ENCODE measurements at places on chromosomes 7 and 10. TPM values are rescaled to one million over a fixed set of nuclear protein-coding genes. Genes with fewer than 3 reads are reported as not detected.

DNA sequence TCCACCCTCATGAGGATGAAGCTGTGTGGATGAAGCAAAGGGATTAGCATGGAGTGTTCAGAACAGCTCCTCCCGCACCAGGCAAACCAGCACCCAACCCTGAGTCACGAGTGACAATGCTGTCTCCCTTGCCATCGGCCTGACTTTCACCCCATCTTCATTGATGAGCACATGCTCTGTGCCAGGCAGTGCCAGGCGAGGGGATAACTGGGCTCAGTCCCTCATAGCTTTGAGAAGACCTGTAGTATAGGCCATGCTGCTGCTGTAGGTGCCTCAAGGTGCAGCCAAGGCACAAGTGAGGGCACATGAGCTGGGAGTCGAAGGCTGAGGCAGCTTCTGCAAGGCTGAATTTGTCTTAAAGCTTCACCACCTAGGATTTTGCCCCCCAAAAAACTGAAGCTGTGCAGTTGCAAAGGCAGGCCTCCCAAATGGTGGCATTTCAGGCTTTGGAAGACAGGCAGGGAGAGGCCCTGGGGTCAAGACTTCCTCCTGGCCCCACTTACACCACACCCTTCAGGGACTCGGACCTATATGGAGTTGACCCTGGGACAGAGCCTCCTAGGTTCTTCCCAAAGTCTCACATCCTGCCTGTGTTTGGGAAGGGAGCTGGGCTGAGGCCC lies 54.2 kb upstream of the GDF10 start:
- DNase-seq: no peak

GRCh38 chr10:9149134-9149533 lies 1094.6 kb downstream of the GATA3 start:
- DNase-seq: no peak

DNA sequence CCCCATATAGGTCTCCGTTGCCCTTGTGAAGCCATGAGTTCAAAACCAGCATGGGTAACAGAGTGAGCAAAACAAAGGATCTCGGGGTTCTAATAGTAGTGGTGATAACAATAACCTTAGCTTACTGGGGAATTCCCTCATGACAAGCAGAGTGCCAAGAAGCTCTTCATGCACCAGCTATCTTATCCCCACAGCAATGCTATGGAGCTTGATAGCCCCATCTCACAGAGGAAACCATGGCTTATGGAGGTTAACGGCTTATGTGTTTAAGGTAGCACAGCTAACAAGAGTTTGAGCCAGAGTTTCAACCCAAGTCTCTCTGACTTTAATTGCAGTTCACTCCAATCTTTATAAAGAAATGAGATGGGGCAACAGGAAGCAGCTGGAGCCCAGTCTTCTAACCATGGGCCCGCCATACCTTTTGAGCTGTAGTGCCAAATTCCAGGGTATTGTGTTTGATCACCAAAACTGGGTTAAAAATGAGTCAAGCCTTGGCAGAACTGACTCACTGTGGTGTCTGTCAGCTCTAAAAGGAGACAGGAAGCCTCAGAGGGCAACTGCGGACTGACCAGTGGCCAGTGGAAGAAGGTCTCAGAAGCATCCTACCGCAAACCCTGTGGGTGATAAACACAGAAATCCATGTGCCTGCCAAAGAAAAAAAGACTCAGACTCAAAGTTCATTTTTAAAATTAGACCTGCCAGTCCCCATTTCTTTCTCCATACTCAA lies 16.5 kb upstream of the PLAU start:
- peak; percentile 98 for DNase-seq

DNA sequence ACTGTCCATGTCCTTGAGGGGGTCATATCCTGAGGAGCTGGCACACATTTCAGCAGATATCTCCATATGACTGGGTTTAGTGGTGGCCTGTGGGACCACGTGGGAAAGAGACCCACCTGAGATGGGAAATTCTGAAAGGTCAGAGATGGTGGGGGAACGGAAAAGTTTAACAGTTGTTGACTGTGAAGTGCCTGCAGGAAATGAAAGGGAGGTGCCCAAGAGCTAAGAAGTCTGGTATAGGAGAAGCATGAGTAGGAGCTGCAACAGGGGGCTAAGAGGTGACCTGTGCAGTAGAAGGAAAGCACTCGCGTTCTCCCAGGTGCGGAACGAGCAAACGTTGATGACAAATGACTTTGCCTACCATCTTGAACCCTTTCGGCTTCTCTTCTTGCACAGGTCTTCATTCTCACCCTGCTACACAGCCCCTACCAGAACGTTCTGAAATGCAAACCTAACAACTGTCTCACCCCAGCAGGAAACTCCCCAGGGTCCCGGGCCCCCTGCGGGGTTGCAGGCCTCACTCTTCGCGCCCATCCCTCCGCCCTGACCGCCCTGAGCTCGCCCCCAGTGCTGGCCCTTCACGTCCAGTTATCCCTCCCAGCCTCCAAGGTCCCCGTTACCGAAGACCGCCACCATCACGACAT lies 9.8 kb upstream of the FXYD4 start:
- no peak for DNase-seq

GRCh38 chr7:94324380-94325121 lies 70.1 kb upstream of the COL1A2 start:
- no peak for DNase-seq

DNA sequence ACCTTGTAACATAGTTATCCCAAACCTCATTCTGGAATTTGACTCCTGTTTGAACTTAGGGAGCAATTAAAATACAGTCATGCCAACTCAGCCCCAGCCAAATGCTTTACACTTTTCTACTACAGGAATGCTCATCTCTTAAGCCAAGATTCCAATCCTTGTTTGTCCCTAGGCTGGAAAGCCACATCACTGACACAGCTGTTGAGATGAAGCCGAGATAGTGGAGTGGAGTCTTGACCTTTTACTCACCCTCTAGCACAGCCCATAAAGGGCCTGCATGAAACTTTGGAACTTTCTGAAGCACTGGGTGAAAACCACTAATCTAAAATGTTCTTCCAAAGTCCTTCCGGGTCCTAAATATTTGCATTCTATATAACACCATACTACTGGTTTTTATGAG lies 247.3 kb downstream of the ETV1 start:
- DNase-seq: peak; percentile 93

- no peak for DNase-seq
These were observed 1.8 kb upstream of the CEP41 start for GRCh38 chr7:130442601-130443000.

Gene OR2A42
- not detected for total RNA-seq

DNA sequence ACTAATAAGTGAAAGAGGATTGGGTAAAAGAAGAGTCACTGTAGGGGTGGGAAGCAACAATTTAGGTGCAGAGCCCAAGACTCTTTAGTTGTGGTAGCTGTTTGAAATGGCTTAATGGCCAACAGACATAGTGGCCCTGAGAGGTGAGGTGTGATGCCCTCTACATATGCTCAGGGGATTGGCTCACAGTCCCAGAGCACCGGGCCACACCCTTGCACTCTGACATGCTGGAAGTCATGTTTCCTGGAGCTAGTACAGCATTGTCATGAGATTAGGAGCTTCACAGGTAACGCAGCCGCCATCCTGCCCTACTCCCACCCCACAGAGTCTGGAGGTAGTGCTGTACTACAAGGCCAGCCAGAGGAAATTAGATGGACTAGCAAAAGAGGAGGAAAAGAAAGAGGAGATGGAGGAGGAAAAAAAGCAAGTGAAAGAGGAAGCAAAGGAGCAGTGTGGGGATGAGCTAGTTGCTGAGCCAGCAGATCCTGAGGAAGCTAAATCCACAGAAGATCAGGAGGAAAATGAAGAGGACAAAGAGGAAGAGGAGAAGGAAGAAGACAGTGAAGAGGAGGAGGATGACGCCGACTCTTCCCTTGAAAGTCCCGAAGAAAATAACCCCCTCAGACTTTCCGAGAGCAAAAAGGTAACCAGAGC lies 14.8 kb upstream of the FLNC start:
- no peak for DNase-seq

Gene TRUB1
- total RNA-seq: 63.4 TPM

- no peak for DNase-seq
These were observed 603.0 kb downstream of the PTPRN2 start for GRCh38 chr7:157984423-157985163.

- no peak for DNase-seq
These were observed 232.1 kb upstream of the NPVF start for GRCh38 chr7:25460433-25460832.

DNA sequence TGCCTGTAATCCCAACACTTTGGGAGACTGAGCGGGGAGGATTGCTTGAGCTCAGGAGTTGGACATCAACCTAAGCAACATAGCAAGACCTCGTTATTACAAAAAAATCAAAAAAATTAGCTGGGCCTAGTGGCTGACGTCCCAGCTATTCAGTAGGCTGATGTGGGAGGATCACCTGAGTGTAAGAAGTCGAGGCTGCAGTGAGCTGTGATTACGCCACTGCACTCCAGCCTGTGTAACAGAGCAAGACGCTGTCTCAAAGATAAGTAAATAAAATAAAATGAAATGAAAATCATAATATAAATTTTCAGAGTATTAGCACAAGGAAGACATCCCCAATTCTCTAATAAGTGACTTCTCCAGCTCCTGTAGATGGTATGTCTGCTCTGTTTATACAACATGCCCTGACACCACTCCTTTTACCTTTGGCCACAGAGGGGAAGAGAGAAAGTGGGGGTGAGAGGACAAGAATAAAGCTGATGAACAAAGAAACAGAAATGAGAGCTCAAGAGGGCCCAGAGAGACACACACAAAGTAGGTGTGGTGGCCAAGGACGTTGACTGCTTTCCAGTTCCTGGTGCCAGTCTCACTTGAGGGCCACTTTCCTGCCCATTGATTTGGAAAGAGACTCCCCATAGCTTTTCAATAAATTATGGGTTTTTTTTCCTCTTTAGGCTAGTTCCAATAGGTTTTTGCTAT lies 62.9 kb downstream of the PTTG1IP2 start:
- no peak for DNase-seq

Gene NRP1
- 134 TPM for total RNA-seq

DNA sequence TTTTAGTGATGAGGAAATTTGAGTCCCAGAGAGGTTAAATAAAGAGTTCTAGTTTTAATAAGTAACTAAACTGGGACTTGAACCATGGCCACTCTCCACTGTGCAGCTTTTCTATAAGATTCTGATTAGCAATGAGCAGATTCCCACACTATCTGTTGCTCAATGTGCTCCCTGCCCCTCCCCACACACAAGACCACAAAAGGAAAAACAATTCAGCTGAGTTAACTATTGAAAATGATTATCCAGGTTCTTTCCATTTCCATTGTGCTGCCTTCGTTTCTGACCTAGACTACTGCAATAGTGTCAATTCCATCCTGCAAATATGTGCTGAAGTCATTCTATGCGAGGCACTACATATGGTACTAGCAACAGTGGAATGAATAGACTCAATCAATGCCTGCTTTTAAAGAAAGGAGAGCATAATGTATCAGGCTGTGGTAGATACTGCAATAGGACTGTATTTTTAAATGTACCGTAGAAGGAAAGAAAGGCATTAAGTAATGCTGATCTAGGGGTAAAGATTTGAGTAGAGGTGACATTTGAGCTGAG lies 97.0 kb downstream of the SEMA3C start:
- DNase-seq: no peak

- no peak for DNase-seq
These were observed 36.8 kb downstream of the COL28A1 start for GRCh38 chr7:7498856-7499255.

DNA sequence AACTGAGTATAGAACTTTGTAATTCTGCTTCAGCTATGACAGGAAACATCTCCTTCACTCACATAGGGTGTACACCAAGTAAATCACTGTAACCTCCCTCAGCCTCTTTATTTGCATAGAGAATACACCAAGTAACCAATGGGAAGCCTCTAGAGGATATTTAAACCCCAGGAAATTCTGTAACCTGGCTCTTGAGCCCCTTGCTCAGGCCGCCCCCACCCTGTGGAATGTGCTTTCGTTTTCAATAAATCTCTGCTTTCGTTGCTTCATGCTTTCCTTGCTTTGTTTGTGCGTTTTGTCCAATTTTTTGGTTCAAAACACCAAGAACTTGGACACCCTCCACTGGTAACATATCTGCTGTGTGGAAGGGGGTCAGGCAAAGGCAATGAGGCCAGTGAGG lies 60.2 kb downstream of the CLRN3 start:
- DNase-seq: no peak

Gene PKD2L1
- not detected for total RNA-seq

- no peak for DNase-seq
These were observed 9.2 kb downstream of the IKZF5 start for GRCh38 chr10:122999347-122999746.

DNA sequence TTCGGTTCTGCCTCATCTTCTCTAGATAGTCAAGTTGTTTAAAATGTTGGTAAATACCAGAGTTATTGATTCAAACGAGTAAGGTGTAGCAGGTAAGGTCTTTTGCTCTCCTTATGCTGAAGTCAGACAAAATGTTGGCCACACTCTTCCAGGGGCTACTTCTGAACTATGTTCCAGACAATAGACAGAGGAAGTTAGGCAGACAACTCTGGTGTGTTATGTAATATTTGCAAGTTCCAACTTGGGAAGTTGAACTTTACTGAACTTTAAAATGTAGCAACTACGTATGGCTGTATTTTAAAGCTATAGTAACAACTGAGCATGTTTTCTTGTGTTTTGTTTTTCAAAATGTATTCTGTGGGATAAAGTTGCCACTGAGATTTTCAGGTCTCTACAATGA lies 125.7 kb upstream of the NEBL start:
- no peak for DNase-seq

Gene KCND2
- 0.53 TPM for total RNA-seq

DNA sequence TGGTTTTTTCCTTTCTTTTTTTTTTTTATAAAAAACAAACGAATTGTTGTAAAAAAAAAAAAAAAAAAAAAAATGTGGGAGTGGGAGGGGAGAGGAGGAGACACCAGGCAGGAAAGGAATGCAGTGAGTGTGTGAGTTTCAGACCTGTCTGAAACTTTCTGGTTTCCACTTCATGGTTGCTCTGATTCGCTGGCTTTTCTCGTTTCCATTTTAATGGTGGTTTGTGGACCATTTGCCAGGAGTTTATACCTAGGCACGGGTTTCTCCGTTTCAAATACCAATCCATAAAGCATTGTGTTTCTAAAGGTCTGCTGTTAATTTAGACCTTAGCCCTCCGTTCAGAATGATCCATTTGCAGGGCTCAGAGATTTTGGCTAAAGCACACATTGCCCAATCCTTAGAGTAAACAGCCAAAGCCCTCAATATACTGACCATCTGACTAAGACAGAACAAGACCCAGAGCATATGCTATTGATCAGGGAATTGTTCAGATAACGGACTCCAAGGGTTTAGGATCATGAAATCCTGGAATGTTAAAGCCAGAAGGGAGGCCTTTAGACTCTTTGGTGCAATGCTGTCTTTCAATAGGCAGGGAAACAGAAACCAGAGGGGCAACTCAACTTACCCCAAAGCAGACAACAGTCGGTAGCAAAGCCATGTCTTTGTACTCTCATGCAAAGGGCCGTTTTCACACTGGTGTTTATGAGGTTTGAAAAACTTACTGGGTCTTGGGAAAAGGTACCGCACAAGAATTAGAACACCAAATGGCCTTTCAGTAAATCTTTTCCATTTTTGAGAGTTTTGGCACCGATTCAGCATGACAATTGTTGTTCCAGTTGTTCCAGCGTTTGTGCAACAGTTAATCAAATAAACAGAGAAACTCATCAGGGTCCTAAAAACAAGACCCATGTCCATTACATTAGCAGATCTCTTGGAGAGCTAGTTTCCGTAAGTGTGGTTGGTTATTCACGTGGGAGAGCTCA lies 94.3 kb upstream of the AGBL3 start:
- DNase-seq: peak; percentile 47

GRCh38 chr10:29055101-29055500 lies 233.8 kb upstream of the LYZL1 start:
- no peak for DNase-seq

Gene CALML3
- total RNA-seq: not detected

- DNase-seq: no peak
These were observed 313.1 kb downstream of the SKIDA1 start for GRCh38 chr10:21212348-21212747.

GRCh38 chr10:48603421-48604038 lies 1.3 kb downstream of the ARHGAP22 start:
- no peak for DNase-seq
